ENCODE measurements at places on chromosomes 7 and 10.

GRCh38 chr7:41323806-41324205 is 379.1 kb downstream of the INHBA start:
- no peak for DNase-seq

GRCh38 chr10:120052964-120053702 is 160.6 kb downstream of the SEC23IP start:
- no peak for DNase-seq

- no peak for DNase-seq
Observed at GRCh38 chr7:121475806-121476205, 79.7 kb upstream of the FAM3C start.

- no peak for DNase-seq
Observed at GRCh38 chr7:138975343-138976104, 5.7 kb downstream of the KIAA1549 start.

- DNase-seq: peak; percentile 26
Observed at GRCh38 chr10:16809074-16809718, 8.0 kb downstream of the RSU1 start.

GRCh38 chr7:55423277-55423711 is 58.2 kb downstream of the LANCL2 start:
- no peak for DNase-seq

DNA sequence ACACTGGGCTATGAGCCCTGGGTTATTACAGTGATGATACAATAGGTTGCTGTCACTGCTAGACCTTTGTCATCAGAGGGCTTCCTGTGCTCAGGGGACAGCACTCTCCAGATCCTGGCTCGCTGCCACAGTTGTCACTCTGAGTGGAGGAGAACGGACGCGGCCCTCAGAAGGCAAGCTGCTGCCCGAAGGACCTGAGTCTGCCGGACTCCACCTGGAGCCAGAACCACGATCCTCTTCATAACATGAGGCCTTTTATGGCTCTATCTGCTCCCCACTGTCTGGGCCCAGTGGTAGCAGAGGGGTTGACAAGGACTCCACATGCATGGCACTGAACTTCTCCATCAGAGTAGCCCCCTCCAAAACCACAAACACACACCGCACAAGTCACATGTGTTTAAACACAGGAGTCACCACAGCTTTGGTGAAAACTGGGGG is 94.7 kb upstream of the EFCAB10 start:
- no peak for DNase-seq

DNA sequence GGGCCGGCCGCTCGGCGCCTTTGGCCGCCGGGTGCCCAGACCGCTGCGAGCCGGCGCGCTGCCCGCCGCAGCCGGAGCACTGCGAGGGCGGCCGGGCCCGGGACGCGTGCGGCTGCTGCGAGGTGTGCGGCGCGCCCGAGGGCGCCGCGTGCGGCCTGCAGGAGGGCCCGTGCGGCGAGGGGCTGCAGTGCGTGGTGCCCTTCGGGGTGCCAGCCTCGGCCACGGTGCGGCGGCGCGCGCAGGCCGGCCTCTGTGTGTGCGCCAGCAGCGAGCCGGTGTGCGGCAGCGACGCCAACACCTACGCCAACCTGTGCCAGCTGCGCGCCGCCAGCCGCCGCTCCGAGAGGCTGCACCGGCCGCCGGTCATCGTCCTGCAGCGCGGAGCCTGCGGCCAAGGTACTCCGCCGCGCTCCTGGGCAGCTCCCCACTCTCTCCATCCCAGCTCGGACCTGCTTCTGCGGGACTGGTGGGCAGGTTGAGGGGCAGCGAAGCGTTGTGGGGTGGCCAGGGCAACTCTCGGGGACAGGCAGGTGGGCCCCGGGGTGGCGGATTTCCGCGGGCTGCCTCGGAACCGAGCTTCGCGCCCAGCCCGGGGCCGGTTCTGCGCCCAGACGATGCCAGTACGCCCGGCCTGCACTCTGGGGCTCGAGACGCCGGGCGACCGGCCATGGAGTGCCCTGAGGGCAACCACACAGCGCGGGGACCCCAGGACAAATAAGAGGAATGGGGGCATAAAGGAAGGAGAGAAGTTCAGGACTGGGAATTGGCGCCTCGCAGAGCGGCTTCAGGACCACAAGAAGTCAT is 578 bp downstream of the HTRA1 start:
- DNase-seq: no peak

DNA sequence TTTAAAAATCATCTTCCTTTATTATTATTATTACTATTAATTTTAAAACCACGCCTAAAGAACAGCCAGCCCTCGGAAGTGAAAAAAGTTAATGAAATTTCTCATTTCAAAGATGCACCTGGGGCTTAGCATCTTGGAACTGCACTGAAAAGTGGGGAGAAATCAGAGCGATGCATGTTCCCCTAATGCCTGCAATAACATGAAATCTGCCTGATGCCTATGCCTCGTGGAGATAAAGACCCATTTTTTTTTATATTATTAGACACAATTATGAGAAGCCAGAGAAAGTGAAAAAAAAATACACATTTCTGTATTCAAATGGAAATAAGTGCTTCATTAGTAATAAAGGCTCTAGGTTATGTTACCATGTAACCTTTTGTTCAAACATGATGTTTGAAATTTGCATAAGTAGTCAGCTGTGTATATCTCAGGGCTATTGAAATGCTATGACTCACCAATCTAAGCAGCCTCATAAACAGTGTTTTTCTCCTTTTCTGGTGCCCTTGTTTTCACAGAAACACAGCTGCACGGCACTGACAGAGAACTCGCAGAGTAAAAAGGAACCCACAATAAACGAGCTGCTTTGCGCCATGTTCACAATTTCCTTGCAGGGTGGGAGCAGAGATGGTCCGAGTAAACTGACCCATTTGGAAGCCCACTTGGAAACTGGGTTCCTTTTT is 175.8 kb upstream of the PRKCQ start:
- DNase-seq: no peak

GRCh38 chr7:73960548-73960947 is 67.4 kb upstream of the ELN start:
- DNase-seq: no peak

DNA sequence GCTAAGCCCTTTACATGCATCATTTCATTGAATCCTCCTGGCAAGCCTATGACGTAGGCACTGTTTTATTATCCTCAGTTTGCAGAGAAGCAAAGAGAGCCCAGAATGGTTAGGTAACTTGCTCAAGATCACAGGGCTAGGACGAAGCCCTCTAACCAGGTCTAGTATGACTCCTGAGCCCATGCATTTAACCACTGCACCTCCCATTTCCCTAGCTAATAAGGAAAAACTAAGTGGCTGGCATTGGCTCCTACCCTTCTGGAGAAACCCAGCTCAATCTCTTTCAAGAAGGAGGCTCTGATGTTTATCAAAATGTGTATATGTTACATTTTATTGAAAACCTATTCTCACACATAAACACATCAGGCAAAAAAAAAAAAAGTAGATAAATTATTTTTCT is 19.8 kb downstream of the MYOF start:
- DNase-seq: no peak

DNA sequence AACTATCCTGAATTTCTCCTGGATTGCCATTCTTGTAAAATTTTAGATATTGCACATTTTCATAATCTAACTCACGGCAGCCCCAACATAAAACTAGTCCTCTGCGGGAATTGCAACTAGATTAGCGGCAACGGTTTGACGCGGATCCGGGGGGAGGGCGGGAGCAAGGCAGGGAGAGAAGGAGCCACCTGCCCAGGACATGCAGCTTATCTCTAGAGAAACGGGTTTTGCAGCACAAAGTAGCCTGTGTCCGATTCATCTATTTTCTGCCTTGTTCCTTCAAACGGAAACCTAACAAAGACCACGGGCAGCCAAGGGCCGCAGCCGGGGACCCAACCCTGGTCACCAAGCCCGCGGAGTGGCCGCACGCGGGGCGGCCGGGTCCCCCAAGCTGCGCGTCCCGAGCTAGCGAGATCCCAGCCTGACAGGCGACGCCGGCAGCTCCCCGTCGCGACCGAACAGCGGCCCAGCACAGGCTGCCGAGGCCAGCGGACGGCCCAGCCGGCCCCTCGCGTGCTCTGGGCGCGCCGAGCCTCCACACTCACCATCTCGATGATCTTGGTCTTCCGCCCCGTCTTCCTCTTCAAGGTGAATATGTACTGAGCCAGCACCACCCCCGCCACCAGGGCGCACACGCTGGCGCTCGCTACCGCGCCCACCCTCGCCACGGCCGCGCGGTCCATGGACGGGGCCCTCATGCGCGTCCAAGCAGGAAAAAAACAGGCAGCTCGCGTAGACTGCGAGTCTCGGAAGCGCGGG is at the start of gene NT5C3A:
NT5C3A (minus strand) TSS at position 754 of the 759 bp plus-strand sequence; CDS start at position 683, 71 bp downstream.
- peak; percentile 42 for DNase-seq

GRCh38 chr7:19104811-19105210 is 12.6 kb downstream of the TWIST1 start:
- DNase-seq: no peak

- DNase-seq: no peak
Observed at GRCh38 chr7:105439174-105439893, 50.6 kb upstream of the SRPK2 start.

DNA sequence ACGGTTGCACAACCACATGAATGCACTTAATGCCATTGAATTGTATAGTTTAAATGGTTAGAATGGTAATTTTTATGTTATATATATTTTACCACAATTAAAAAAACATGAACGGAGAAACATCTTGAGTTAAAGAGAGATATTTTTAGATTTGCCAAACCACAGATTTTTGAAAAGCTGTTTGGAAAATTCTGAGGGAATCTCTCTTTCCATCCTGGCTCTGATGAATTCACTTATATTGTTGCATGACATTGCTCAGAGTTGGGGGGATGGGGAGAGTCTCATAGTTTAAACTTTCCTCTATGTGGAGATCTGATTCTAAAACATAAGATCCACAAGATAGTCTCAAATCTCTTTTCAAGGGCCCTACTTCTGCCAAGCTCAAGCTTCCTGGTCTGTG is 275.0 kb upstream of the NPVF start:
- no peak for DNase-seq

DNA sequence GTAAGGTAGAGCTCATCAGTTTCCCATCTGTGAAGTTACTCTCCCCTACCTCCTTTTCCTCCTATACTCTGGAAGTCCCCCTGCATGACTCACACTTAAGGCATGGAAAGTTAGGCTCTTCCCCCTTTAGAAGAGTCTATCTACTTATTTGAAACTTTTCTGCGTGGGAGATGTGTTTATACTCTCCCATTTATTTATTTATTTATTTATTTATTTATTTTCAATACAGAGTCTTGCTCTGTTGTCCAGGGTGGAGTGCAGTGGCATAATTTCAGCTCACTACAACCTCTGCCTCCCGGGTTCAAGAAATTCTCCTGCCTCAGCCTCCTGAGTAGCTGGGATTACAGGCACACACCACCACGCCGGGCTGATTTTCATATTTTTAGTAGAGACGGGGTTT is 107.5 kb upstream of the JCAD start:
- no peak for DNase-seq

DNA sequence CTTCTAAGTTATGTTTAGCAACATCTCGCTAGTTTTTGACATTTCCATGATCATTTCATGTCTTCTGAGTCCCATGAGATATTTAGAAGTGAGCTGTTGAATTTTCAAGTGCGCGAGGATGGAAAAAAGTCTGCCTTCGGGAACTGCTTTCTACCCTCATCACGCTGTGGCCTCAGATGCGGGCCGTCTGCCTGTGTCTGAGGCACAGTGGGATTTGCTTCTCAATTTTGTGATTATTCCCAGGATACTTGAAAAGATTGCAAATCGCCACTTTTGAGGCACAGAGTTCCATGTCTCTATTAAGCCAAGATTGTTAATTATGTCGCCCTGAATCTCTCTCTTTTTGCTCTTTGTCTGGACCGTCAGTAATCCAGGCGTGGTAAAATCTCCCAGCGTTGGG is 30.8 kb upstream of the NKX6-2 start:
- no peak for DNase-seq

- no peak for DNase-seq
Observed at GRCh38 chr7:31190906-31191305, 138.8 kb downstream of the ADCYAP1R1 start.

DNA sequence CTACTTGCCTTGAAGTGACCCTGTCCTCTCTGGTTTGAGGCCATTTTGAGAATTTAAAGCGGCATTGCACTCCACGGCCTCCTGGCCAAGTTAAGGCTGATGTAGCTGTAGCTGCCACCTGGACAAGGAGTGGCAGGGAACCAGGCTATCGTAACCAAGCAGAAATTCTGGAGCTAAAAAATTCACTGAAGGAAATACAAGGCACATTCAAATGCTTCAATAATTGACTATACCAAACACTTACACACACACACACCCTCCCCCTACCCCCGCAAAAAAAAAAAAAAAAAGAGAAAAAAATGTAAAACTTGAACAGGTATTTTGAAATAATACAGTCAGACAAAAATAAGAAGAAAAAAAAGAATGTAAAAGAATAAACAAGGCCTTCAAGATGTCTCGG is 409.0 kb upstream of the SEMA3A start:
- DNase-seq: no peak

DNA sequence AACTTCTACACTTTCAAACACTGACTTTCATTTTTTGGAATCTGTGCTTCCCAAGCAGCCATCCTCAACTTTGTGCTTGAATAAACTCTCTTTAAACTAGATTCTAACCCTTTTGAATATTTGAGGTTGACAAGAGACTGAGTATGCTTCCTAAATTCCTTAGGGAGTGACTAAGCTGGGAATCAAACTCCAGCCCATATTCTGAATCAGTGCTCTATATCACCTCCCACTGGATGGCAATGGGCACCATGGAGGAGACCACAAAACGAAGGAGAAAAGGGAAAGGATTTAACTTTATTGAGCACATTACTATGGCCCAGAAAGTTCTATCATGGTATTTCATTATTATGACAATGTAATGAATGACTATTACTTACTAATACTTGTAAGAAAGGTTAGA is 17.2 kb upstream of the SLC26A4 start:
- DNase-seq: no peak

DNA sequence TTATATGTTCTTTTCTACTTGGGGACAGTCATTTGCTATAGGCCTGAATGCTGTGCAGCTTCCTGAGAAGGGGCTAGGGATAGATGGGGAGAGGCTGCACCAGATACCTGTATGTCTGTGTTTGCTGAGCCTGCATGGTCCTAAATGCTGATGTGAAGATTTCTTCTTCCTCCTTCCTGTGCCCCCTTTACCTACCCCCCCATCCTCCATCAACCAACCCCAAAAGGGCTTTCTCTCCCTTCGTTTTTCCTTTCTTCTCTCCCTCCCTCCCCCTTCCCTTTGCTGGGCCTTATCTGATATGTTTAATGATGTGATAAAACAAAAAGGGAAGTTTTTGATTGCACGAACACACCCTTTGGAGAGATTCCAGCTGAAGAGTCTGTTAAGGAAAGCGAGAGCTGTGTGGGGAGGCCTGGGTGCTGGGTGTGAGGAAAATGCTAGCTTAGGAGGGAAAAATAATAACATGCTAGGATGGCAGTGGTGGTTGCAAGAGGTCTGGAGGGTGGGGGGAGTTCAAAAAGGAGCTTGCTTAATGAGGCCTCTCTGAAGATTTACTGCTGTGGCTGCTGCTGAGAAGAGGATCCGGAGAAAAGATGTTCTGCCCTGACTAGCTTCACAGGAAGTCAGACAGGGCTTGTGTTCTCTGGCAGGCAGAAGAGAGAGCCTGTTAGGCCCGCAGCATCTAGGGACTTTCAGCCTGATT is 101.8 kb downstream of the SAMD9 start:
- no peak for DNase-seq

- peak; percentile 54 for DNase-seq
Observed at GRCh38 chr7:16644636-16645592, 640 bp downstream of the ANKMY2 start.

Measured in germinal center (tissue), 1 donor.